NCI-H1930 (cell line): ENCODE measurements at places on chromosomes 12 and 14.
A peak's percentile ranks its signal among the peaks of the same experiment; 100 is the strongest.

DNA sequence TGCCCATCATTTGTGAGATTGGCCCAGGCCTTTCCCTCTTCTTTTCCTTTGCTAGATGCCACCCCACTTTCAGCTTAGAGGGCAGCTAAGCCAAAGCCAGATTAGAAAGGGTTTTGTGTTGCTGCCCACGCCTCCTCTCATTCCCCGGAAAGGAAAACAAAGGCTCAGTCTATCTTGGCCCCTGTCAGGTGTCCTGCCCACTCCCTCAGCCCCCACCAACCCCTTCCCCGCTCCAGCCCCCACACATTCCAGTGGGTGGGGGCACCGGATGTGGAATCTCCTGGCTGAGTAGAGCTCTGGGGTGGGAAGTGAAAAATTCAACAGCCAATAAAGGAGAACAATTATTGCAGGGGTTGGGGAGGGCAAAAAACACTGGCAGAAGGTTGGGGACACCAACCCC lies 2.2 kb downstream of the BLOC1S1 start:
- DNase-seq: no peak

DNA sequence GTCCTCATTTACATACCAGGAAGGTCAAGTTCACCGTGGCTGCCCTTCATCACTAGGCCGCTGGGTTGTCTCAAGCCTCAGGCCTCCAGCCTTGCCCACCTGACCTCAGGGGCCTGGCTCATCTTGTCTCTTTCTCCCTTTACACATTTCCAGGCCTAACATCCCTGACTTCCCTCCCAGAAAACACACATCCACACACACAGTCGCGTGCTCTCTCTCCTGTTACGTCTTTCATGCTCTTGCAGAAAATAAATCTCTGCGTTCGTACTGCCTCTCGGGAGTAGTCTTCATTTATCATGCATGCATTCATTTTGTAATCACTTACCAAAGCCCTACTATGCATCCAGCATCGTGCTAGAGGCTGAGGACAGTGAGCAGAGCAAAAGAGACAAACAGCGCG lies 220.0 kb upstream of the PWP1 start:
- no peak for DNase-seq

DNA sequence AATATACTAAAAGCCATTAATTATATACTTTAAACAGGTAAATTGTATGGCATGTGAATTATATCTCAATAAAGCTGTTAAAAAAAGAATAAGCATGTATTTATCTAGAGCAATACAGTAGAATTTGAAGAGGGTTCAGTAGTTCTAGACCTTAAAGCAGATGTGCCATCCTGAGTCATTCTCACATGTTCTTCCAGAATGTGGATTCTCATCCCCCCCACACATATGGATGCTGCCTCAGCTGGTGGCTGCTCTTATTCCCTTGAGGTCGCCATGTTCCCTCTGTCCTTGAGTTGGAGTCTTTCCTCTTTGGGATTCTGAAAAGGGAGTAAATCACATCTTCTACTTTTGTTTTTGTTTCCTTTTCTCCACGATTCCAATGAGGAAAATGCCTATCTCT lies 321.3 kb downstream of the AEBP2 start:
- no peak for DNase-seq

GRCh38 chr14:22753586-22753985 lies 12.9 kb upstream of the OXA1L start:
- no peak for DNase-seq

DNA sequence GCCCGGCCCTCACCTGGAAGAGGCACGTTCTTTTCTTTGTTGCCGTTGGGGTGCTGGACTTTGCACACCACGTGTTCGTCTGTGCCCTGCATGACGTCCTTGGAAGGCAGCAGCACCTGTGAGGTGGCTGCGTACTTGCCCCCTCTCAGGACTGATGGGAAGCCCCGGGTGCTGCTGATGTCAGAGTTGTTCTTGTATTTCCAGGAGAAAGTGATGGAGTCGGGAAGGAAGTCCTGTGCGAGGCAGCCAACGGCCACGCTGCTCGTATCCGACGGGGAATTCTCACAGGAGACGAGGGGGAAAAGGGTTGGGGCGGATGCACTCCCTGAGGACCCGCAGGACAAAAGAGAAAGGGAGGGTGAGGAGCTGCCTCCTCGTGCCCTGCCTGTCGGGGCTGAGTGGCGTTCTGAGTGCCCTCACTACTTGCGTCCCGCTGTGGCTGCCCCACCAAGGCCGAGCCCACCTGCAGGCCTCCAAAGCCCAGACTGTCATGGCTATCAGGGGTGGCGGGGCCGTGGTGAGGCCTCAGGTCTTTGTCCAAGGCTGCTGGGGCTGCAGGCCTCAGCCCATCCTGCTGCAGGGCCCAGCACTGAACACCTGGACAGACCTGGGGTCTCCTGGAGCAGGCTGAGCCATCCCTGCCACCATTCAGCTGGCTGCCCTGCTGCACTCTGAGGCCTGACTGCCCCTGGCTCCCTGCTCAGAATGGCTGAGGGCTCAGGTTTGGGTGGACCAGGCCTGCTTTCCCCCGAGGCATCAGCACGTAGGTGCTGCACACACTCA lies 329.7 kb downstream of the TMEM121 start:
- no peak for DNase-seq

DNA sequence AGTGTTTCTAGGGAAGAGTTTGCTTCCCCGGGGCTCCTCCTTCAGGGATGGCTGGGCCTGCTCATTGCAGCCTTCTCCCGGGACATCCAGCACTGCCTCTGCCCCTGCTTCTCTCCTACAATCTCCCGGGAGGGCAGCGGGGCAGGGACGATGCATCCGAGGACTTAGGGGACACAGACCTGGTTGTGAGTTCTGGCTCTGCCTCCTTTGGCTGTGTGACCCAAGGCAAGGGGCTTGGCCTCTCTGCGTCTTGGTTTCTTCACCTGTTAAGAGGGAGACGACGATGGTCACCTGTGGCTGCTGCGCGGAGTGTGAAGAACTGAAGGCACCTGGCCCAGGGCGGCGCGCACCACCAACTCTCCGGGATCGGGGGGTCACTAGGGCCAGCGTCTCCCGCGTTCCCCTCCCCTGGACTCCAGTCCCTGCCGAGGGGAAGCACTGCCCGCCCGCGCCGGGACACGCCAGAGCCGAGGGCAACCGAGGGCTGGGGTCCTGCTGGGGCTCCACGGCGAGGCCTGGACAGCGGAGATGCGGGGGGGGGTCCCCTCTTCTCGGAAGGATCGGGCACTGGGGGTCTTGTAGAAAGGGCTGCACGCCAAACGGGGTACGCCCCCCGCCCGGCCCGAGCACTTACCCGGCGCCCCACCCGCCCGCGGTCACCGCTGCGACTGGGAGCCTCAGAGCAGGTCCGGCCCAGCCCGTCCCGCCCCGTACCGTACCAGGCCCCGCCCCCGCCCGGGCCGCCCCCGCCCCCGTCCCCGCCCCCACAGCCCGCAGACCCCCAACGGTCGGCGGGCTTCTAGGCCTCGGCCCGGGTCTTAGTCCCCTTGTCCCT lies at the start of gene HVCN1:
Gene HVCN1, minus strand, starts transcription at position 670 of the 835 bp plus-strand sequence. CDS start 5,870 bp downstream, outside the sequence.
- DNase-seq: no peak

GRCh38 chr12:46574847-46575246 lies 202.3 kb upstream of the SLC38A2 start:
- no peak for DNase-seq

- peak; percentile 36 for DNase-seq
These were observed 105.0 kb upstream of the PRB2 start for GRCh38 chr12:11500188-11500860.
